ENCODE measurements at places on chromosomes 3 and 15.
A peak's percentile ranks its signal among the peaks of the same experiment; 100 is the strongest.

DNA sequence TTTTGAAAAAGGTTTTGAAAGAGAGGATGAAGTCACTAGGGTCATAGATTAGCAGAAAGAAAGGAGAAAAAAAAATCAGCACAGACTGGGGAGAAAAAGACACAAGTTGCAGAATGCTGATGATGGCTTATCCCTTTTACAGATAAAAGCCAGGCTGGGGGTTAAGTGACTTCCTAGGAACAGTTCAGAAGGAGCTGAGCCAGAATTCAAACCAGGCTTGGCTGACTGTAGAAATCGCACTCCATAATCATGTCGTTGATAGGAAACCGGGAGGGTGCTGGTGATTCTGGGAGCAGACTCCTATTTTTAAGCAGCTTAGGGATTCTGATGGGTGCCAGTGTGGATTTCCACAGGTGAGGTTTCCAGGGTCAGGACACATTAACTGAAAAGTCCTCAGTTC, 159.5 kb upstream of the BHLHE40 start:
- DNase-seq: no peak

DNA sequence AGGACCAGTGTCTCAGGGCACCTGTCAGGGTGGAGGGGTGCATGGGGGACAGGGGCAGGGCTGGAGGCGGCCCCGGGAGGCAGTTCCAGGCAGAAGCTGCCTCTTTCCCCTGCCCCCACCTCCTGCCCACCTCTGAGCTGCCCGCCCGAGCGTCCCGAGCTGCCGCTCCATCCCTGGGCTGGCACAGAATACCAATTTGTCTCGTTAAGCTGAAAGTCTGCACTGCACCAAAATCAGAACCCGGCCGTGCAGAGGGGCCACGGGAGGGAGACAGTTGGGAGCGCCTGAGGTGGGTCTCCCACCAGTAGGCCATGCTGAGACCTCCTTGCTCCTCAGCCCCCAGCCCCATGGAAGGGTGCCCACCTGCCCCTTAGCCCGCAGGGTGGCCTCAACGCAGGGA, 1.3 kb upstream of the ATP2B2 start:
- no peak for DNase-seq

DNA sequence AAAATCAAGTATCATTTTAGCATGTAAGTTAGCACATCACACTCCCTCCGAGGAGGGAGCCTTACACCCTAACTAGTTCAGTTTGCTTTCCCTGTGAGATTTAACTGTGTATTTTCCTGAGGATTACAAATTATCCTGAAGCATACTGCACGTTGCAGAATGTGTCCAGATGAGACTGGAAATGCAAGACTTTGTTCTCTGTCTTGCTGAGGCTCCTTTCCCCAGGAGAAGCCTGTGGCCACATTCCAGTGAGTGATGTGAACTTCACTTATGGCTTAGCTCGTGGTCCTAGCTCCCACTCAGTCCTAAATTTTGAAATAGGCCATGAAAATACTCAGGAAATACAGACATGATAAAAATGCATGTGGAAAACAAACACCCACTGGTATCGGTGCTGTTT, 23.7 kb downstream of the PDZRN3 start:
- DNase-seq: no peak

DNA sequence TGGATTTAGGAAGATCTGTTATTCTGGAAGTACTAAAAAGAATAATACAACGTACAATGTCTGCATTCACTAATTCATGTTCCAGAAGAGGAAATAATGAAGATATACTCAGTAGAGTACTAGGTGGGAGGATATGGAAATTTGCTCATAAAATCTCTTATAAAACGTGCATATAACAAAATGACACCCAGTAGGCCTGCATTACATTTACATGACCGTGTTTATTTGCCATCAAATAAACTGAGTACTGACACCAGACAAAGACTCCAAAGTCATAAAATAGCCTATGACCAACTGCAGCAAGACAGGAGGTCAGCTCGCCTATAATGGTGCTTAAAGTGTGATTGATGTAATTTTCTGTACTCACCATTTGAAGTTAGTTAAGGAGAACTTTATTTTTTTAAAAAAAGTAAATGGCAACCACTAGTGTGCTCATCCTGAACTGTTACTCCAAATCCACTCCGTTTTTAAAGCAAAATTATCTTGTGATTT, 60.4 kb downstream of the DCUN1D1 start:
- no peak for DNase-seq

GRCh38 chr3:133294253-133294652, 105.6 kb upstream of the BFSP2 start:
- no peak for DNase-seq

GRCh38 chr3:188257384-188258026, 103.5 kb downstream of the LPP start:
- no peak for DNase-seq

- DNase-seq: no peak
These were observed 90.1 kb downstream of the VGLL4 start for GRCh38 chr3:11553436-11554235.

- DNase-seq: no peak
These were observed 31.7 kb downstream of the POC1A start for GRCh38 chr3:52122491-52122890.

DNA sequence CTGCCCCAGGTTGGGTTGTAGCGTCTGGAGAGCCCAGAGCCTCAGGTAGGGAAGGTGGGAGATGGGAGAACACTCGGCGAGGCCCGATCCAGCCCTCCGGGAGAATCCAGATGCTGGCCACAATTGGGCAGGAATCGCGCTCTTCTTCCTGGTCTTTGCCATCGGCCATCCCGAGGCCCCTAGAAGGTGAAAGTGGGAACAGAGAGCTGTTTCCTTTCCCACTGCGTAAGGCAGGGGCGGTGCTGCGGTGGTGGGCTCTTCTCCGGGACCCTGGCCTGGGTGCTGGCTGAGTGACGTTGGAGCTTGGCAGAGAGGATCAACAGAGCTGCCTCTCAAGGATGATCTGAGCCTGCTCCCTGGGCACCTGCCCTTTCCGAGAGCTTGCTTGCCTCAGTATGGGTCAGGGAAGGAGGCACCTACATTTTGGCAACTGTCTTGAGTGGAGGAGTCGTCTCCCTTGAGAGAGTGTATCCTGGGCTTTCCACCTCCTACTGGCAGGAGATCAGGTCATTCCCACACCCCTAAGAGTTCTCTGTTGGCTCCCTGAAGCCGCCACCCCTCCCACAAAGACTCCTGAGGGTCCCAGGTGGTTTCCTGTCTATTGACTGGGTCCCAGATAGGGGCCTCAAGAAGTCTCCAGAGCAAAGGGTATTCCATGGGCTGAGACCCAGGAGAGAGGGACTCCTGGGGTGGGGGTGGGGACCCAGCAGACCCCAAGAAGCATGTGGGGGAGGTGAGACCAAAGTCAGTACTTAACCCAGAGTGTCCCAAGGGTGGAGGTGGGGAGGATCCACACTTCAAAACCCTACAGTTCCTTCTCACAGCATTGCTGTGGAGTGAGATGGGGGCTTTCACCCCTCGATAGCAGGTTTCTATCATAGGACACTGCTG, 1.6 kb downstream of the C15orf39 start:
- DNase-seq: no peak

DNA sequence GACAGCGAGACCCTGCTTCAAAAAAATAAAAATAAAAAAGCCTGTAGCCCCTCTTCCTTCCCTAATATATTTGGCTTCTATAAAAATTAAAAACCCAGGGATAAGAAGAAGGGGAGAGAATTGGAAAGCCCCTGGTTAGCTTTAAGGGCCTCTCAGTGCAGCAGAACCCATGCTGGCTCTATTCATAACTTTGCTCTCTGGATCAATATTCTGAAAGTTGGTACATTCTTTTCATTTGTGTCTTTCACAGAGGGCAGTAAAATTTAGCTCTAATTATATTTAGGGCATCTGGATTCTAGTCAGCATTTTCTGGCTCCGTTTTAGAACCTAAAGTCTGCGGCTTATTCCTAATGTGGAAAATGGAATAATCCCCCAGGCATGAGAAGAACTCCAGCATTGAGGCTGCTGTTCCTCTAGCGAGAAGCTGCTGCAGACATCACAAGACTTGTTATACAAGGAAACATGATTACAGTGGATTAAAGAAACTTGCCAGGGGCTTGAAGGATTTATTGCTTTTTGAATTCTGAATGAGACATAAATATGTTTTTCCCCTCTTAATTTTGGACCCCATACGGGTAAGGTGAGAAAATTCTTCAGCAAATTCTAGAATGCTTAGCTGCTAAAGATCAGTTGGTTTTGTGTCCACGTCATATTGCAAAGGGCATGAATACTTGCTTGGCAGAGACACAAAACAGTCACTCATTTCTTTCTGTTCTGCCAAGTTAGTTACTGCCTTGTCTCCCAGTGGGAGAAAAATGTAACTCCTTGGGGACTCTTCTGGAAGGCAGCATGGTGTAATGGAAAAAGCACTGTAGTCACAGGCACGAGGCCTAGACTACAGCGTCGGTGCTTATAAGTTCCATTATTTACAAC, 177.7 kb downstream of the VGLL4 start:
- peak; percentile 83 for DNase-seq

GRCh38 chr3:126441256-126441880, 34.3 kb downstream of the ZXDC start:
- no peak for DNase-seq

DNA sequence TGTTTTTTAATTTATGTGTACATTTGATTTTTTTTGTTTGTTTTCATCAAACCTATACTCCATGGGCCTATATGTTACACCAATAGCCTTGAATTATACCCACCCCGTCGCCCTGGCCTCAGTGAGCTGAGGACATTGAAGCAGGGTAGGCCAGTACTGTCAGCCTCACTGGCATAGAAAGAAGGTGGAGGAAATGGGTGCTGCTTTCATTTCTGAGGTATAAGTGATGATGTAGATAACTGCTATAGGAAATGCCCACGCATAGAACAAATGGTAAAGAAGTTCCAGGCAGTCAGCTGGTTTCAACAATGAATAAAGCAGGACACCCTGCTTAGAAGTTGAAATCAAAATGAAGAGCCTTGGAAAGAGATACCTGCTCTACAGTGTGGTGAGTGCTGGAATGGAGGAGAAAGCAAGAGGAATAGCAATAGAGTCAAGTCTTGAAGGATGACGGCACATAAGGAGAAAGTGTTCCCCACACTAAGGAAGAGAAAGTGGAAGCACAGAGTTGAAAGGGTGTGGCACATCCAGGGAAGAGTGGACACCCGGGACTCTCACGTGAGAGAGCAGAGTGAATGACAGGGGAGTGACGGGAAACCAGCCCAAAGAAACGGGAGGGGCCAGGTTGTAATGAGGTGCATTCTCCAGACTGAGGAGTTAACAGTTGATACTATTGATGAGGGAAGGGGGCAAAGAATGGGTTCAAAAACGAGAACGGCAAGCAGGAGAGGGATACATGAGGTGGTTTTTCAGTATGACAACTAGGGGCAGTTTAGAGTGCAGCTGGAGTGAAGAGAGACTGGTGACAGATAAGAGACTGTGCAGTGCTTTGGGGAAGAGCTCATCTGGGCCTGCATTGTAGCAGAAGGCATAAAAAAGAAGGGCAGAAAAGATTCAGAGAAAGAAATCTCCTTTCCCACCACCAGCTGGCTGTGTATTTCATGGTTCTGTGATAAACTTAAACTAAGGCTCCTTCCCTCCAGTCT, 70.5 kb downstream of the KLHL25 start:
- DNase-seq: no peak

- no peak for DNase-seq
These were observed 6.6 kb upstream of the BCL2L10 start for GRCh38 chr15:52118969-52119749.

DNA sequence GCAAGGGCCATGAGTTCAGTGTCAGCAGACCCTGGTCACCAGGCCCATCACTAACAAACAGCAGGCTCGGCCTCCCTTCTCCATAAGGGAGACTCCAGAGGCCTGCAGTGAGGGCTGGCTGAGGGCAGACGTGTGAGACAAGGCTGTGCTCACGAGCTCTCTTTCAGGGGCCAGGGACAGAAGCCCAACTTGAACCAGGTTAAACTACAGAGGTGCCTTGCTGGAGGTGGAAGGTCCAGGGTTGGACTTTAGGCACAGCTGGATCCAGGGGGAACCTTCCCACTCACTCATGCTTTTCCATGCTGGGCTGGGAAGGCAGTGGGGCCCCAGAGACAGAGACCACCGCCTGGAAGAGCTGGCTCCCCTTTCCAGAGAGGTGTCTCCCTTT, 19.0 kb downstream of the CFAP100 start:
- no peak for DNase-seq

GRCh38 chr15:63436341-63436740, 54.7 kb upstream of the CA12 start:
- no peak for DNase-seq

DNA sequence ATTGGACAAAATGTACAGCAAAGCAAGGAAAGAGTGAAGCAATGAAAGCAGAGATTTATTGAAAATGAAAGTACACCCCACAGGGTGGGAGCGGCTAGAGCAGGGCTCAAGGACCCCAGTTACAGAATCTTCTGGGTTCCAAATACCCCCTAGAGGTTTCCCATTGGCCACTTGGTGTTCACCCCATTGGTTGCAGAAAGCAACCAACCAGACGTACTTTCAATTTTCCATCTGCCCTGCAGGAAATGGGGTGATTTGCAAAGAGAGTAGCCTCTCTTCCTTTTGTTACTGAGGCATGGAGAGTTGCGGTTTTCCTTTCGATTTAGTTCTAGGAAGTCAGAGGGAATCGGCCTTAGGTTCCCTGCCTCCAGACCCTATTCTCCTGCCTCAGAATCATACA, 2.4 kb downstream of the PML start:
- DNase-seq: no peak

GRCh38 chr15:99662903-99663302, 70.3 kb downstream of the LYSMD4 start:
- no peak for DNase-seq

DNA sequence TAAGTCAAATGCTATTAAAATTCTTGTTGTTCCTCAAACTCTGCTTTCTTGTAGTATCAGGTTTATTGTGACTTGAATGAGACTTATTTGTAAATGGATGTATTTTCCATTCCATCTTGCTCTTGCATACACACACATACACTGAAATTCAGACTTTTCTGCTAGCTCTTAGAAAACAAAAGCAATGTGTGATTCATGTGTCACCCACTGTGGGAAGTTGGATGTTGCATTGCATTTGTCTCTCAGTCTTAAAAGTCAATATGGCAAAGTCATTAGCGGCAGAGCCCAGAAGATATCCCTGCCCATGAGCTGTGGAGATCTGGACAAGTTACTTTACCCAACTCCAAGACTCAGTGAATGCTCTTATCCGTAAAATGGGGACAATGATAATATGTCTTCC, 357.2 kb upstream of the TPRG1 start:
- no peak for DNase-seq

- no peak for DNase-seq
These were observed 146.6 kb upstream of the NR2F2 start for GRCh38 chr15:96183867-96184266.

DNA sequence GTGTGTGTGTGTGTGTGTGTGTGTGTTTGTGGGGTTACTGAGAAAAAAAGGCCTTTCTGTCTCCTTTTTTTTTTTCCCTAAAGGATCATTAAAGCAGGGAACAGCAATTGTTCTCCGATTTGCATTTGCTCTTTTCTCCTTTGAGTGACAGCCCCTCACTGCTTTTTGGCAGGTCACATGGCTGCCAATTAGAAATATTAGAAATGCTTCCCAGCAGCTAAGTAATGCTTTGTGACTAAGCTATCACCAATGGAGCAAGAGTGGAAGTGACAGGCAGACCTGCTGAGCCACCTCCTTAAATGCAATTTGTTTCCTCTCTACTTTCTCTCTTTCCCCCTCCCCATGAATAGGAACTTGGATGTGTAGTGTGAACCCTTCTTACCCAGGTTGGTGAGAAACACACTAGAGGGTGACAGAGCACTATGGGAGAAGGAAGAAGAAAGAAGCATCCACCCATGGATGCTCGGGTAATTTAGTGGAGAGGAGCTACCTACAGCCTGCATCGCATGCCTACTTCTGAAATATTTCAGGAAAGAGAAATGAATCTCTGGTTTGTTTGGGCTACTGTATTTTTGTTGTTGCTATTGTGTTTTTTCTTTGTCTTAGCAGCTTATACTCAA, 165.2 kb upstream of the PDZRN3 start:
- no peak for DNase-seq

GRCh38 chr3:62145086-62145757, 228.1 kb downstream of the FEZF2 start:
- no peak for DNase-seq
